ENCODE measurements at places on chromosomes 2 and 18. TPM values are rescaled to one million over a fixed set of nuclear protein-coding genes. Genes with fewer than 3 reads are reported as not detected.

DNA sequence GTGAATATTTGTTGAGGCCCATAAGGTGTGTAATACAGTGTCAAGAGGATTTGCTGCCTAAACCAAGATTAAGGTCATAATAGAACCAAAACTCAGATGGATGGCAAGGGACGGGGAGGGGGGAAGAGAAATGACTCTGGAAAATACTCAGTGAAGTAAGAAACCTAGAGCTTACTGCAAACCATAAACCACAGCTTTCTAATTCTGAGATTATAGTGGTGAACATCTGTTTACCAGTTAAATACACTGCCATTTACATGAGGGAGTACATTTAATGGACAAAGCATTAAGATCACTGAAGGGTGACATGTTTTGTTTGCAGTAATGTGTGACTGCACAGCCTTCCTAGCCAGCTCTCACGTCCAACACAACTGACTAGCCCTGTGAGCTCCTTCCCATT lies 19.8 kb downstream of the EVX2 start:
- no peak for DNase-seq

GRCh38 chr2:201249889-201250288 lies 10.4 kb upstream of the CASP8 start:
- no peak for DNase-seq

DNA sequence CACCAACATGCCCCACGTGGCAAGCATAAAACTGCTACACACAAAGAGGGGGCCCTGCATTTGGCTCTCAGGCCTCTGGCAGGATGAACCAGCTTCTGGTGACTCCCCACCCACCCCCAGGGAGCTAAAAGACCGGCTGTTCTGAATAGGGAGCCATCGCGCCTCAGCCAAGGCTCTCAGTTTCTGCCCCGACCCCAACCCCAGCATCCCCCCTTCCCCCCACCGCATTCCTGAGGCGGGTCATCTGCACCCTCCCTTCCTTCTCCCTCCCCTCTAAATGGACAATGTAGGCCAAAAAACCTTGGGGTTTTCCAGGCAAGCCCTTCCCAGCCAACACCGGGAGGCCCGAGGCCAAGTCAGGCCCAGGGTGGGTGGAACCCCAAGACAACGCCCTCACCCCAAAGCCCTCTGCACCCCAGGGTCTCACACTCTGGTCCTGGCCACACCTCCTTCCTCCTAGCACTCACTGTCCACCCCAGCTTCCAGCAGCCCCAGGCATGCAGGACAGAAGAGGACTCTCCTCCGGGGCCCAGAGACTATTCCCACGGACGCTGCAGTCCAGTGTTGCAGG lies 5.7 kb downstream of the CYP26B1 start:
- DNase-seq = peak; percentile 29

UGT1A1 gene
- not detected for total RNA-seq

SCN9A gene
- total RNA-seq = 0.99 TPM

DNAJC5G gene
- total RNA-seq = 3.3 TPM

B3GNT7 gene
- 2.7 TPM for total RNA-seq

NT5DC4 gene
- total RNA-seq = not detected

- no peak for DNase-seq
Observed at GRCh38 chr2:164515030-164515429, 106.3 kb downstream of the GRB14 start.

CD28 gene
- 0.67 TPM for total RNA-seq

ICOS gene
- total RNA-seq = not detected

Measured in heart left ventricle (tissue), 16 donors.